ENCODE measurements at places on chromosomes 7 and 10.

- no peak for DNase-seq
These were observed 177.1 kb downstream of the DGKI start for GRCh38 chr7:137669706-137670105.

GRCh38 chr7:142177869-142178268 lies 66.4 kb downstream of the MGAM2 start:
- no peak for DNase-seq

- DNase-seq, result no peak
These were observed 2.5 kb downstream of the TCF7L2 start for GRCh38 chr10:112952282-112953173.

- no peak for DNase-seq
These were observed 123.3 kb downstream of the AOAH start for GRCh38 chr7:36600869-36601530.

- DNase-seq, result no peak
These were observed 377.7 kb upstream of the KCND2 start for GRCh38 chr7:119895320-119895719.

- peak; percentile 57 for DNase-seq
These were observed 652 bp upstream of the VPS26A start for GRCh38 chr10:69123306-69123746.

GRCh38 chr7:22154143-22154529 lies 202.8 kb downstream of the RAPGEF5 start:
- DNase-seq, result no peak

GRCh38 chr10:75495434-75496190 lies 64.2 kb downstream of the LRMDA start:
- DNase-seq, result no peak

GRCh38 chr10:73517166-73517888 lies 21.5 kb upstream of the PPP3CB start:
- no peak for DNase-seq

- no peak for DNase-seq
These were observed 59.4 kb downstream of the SHH start for GRCh38 chr7:155752756-155753445.

- DNase-seq, result no peak
These were observed 92.5 kb upstream of the VIPR2 start for GRCh38 chr7:159237022-159237653.

GRCh38 chr10:102779680-102780526 lies 36.2 kb downstream of the WBP1L start:
- DNase-seq, result no peak

DNA sequence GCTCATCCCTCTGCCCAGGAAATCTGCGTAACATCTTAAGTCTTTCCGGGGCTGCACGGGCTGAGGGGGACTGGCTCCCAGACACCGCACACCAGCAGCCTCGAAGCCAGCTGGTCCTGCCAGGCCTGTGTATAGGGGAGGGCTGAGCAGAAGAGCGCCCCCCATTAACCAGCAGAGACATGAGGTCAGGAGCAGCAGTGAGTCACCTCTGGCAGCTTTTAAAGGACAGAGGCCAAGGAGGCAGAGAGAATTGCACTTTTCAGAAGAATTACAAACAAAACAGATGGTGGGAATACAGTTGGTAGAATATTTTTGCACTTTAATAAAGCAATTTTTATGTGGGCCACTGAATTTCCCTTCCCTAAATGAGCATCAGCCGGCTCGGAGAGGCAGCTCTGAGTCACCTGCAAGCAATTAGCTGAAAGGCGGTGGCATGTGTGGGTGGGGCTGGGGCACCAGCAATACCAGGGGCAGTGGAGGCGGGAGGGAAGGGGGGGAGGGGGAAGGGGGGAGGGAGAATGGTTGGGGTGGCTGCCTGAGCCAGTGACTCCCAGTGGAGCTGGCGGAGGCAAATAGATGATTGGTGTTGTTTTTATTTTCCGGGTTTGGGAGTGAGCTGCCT lies 39.1 kb downstream of the GOLGA7B start:
- DNase-seq, result no peak

GRCh38 chr10:16904639-16905061 lies 87.4 kb upstream of the RSU1 start:
- DNase-seq, result no peak

- DNase-seq, result no peak
These were observed 77.6 kb upstream of the JAZF1 start for GRCh38 chr7:28258240-28258639.

- no peak for DNase-seq
These were observed 8.7 kb upstream of the TTYH3 start for GRCh38 chr7:2622869-2623697.

DNA sequence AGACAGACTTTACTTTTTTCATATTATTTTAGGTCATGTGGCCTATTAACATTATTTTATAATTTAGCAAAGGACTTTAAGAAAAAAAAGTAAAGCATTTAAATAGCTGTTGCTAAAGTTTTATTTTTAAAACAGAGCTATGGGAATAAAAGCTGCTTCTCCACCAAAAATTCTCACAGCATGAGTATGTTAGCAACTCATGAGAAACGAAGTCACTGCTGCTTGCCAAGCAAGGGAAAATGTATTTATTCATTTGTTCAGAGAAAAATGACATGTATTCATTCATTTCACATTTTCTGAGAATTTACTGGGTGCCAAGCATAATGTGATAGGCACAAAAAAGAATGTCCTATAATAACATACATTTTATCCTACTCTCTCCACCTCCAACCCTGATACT lies 5.1 kb downstream of the LRRC72 start:
- no peak for DNase-seq

DNA sequence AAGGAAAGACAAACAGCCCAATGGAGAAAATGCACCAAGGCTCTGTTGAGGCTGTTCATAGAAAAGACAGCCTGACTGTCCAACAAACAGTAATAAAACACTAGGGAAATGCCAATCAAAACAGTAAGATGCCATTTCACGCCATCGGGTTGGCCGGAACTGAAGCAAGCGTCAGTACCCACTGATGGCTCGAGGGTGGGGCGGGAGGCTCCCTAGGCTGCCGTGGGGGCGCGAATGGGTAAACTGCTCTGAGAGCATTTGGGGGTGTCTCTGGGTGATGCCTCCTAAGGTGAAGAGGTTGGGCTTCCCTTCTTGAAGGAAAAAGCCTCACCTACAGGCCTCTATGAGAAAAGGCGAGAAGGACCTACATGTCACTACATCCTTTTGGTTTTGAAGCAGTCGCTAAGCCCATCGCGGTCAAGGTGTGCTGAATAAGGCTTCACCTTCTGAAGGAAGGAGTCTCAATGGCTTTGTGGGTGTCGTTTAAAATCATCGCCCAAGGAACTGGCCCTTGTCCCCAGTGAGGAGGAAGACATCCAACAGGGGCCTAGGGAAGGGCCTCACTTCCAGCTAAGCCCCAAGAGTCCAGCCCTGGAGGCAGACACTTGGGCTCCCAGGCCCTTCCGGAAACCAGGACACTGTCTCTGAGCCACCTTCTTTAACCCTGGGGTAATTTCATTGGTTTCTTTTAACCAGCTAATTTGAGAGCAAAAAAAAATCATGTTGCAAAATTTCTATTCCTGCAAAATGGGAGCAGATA lies 98.5 kb upstream of the PPP2R2D start:
- DNase-seq, result no peak

DNA sequence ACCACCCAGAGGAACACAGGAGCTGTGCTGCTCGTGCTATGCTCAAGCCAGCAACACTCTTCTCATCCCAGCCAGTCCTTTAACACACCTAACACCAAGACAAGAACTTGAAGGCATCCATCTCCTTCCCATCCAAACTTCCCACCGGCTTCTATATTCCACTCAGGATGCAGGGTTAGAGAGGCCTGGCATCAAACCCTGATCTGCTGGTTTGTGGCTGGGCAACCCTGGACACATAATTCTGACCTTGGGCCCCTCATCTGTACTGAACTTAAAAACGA lies 5.6 kb upstream of the MYO1G start:
- DNase-seq, result no peak

GRCh38 chr10:99761365-99761764 lies 21.1 kb upstream of the ABCC2 start:
- DNase-seq, result no peak

GRCh38 chr7:105003275-105003674 lies 10.7 kb upstream of the KMT2E start:
- DNase-seq, result no peak

DNA sequence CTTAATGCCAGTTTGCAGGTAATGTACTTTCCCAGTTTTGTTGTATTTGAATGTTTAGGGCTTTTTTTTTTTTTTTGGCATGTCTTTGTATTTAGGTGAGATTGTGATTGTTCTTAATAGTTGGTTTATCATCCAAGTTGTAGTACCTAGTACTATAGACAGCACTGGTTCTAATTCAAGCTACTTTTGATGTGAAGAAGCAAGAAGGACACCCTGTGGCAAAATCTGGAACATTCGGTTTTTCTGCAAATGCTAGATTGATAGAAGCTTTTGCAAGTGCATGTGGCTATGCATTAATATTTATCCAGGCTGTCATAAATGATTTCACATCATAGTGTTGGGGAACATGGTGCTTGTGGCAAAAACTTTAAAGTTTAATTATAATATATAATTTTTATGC lies 248.9 kb downstream of the FOXP2 start:
- DNase-seq, result no peak

DNA sequence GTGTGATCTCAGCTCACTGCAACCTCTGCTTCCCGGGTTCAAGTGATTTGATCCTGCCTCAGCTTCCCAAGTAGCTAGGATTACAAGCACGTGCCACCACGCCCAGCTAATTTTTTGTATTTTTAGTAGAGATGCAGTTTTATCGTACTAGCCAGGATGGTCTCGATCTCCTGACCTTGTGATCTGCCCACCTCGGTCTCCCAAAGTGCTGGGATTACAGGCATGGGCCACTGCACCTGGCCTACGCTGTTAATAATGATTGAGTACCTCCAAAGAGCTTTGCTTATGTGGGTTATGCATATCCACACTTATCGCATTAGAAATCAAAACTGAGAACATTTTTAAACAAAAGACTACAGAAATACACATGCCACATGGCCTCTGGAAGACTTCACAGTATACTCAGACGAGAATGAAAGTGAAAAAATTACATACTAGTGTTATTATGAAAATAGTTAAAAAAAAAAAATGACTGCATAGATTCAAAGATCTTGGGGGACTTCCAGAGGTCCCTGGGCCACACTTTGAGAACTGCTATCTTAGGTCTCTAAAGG lies 25.4 kb downstream of the RPP38 start:
- DNase-seq, result no peak

DNA sequence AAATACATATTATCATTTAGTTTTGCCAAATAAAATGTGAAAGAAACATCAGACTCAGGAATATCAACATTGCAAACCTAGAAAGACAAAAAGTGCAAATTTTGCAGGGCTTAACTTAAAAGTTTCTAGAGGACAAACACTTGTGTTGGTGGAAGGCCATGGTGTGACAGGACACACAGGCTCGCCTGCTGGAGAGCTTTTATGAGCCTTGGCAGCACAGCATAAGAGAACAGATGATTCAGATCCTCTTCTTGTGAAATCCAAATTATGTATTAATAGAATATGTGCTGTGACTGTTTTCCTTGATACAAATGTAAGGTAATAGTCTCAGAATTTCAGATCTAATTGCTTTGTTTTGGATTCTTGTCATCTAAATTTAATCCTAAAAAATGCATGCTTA lies 72.9 kb upstream of the ABCB5 start:
- DNase-seq, result no peak

GRCh38 chr7:123230147-123230546 lies 30.4 kb upstream of the SLC13A1 start:
- DNase-seq, result no peak

- no peak for DNase-seq
These were observed 139.1 kb downstream of the ATE1 start for GRCh38 chr10:121788717-121789116.

GRCh38 chr7:2120841-2121830 lies 111.6 kb downstream of the MAD1L1 start:
- no peak for DNase-seq

DNA sequence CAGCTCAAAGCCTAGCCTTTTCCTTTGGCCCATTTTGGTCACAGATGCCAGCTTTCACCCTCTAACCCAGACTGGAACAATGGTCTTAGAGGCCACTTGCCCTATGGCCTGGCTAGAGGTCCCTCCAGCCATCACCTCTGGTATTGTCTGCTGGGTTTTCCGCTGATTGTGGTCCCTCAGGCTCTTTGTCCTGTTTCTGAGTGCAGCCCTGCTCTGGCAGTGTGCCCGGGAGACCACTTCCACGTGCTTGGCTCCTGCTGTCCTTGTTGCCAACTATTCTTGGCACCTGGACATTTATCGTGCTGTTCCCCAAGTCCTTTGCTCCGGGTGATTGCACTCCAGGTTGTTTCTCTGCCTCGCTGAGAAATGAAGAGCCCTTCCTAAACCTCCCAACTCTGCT lies 53.3 kb upstream of the FAM180A start:
- DNase-seq, result no peak

DNA sequence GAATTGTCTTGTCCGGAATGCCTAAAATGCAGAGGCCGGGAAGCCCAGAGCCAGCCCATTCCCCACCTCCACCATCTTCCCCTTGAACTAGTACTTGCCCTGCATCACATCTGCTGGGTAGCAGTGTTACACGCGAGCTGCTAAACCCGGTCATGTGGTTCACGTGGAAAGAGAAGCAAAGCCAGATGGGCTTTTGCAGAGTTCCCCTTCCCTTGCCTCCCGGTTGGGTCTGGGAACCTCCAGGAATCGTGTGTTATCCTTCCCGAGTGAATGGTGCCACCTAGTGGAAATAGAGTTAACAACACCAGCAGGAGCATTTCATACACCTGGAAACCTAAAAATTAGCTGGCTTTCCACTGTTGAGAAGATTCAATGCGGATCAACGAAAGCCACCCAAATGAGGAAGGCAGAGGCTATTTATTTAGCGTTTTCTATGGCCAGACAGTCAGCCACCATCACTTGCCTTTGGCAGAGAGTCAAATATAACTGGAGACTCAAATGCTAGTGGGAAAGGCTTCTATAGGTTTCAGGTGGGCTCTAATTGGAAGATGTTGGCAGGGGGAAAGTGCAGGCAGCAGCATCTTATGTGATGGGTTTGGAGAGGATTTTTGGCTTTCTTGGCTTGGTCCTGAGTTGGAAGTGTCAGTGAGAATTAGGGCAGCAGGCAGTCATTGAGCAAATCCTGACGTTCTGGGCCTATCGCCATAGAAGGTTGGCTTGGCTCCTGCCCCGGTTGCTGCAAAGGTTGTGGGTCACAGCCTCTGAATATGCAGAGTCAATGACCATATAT lies 12.9 kb upstream of the DENND2A start:
- DNase-seq, result peak; percentile 7

DNA sequence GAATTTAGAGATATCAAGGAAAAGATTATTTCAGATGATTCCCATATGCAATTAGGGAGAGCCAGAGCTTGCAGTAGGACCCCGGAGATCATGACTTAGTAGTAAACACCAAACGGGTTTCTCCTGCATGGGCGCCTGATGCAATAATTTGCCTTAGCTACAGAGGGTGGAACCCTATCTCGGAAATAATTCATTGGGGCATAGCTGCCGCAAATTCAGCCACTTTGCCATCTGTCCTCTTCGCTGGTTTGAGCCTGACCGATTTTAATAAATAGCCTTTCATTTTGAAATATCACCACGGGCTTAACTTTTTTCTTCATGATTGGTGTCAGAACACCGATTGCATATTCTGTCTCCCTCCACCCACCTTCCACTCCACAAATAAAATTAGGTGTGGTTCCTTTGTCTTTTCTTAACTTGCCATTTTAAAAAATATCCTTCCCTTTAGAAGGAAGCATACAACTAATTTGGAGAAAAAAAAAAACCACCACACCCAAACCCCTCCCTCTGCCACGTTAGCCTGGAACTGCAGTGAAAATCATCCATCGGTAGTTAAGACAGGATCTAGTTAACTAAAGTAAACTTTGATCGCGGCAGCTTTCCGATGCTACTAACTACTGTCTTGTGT lies 1.4 kb downstream of the GARS1 start:
- no peak for DNase-seq

Measured in effector CD8-positive, alpha-beta T cell (primary cell).